ENCODE measurements at places on chromosomes 4 and X.

- DNase-seq, result no peak
Measured at GRCh38 chr4:87912164-87913004, 63.1 kb upstream of the SPP1 start.

DNA sequence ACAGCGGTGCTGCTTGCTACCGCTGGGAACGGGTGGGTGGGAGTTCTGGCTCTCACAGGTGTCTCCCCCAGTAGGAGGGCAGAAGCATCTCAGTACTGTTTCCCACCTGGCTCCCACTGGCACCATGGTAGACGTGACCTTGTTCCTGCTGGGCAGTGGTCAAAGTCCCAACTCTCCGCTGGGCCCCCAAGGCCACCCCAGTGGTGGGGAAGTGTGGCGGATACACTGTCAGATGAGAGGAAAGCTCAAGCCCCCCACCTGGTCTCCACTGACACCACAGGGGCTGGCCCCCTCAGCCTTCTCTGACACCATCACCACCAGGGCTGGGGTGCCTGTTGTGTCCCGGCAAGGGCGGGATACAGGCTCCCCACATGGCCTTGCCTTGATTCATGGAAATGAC, 24.6 kb downstream of the LETM1 start:
- DNase-seq, result no peak

- no peak for DNase-seq
Measured at GRCh38 chr4:144366425-144366824, 225.9 kb upstream of the GYPA start.

- no peak for DNase-seq
Measured at GRCh38 chr4:128908735-128909134, 99.2 kb downstream of the JADE1 start.

DNA sequence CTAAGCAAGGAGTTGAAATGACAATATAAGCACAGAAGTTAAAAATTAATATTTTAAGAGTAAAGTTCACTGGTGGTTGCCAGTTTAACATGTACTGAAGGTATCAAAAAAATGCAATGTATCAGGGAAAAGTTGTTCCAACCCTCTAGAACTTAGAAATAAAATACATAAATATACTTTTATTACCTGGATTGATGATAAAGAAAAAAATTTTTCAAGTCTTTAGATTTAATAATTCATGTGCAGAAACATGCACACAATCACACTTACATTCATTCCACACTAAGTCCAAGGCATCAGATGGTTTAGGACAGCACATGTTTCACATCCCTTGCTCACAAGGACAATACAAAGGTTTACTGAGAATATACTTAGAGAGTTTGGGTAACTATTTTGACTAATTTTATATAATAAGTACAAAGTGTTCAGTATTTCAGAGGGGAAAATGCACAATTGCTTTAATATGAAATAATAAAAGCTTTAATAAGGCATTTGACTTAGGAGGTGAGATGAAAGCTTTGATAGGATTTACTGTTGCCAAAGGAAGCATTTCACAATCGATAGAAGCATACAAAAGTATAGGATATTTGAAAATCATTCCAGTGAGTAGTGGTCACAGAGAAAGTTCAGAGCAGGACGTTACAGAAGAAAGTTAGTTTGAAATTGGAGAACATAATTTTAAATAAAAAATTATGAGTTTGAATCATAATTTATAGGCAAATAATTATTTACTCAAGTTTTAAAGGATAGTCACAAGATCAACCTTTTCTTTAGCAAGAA, 392 bp upstream of the UGT2A3 start:
- DNase-seq, result no peak

DNA sequence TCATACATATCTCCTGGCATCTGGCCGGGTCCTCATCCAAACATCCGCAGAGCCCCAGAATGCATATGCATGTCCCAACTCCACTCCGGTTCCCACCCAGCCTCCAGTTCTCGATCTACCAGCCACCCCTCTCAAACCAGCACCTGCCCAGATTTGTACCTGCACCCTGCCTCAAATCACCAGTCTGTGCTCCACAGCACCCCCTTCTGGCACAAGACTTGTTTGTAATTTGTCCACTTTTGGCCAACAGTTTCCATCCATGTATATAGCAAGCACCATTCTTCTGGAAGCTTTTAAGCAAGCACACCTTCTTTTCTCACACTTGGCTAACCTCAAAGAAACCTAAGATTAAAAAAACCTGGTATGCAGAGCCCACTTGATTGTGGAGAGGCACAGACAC, 644.1 kb downstream of the MID1IP1 start:
- no peak for DNase-seq

- no peak for DNase-seq
Measured at GRCh38 chr4:11565213-11565612, 136.5 kb upstream of the HS3ST1 start.

- no peak for DNase-seq
Measured at GRCh38 chrX:100819534-100819836, 706 bp upstream of the CSTF2 start.

DNA sequence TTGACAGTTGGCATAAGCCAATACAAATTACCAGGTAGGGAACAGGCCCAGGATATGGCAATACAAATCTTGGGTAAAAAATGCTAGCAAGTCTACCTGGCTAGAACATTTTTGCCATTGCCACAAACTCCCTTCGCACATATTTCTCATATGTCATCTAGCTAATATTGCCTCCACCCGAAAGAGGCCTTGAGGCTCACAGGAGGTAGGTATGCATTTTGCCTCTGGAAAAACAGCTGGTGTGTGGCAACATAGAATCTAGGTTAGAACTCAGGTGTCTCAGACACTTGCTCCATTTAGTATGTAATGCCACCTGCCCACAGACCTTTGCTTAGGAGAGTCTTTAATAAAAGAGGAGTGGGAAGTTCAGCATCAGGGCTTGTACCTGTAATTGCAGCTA, 16.3 kb upstream of the RAPGEF2 start:
- DNase-seq, result no peak

DNA sequence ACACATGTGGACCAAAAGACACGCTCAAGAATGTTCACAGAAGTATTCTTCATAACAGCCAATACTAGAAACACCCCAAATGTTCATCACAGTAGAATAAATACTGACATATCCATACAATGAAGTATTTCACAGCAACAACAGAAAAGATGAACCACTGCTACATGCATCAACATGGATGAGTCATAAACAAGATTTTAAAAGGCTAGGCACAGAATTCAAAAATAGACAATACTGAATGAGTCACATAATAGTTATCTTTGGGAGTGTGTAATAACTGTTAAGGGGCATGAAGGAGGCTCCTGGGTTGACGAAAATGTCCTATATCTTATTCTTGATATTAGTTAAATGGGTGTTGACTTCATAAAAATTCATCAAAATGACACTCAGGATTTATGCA, 43.5 kb downstream of the CLOCK start:
- peak; percentile 40 for DNase-seq

DNA sequence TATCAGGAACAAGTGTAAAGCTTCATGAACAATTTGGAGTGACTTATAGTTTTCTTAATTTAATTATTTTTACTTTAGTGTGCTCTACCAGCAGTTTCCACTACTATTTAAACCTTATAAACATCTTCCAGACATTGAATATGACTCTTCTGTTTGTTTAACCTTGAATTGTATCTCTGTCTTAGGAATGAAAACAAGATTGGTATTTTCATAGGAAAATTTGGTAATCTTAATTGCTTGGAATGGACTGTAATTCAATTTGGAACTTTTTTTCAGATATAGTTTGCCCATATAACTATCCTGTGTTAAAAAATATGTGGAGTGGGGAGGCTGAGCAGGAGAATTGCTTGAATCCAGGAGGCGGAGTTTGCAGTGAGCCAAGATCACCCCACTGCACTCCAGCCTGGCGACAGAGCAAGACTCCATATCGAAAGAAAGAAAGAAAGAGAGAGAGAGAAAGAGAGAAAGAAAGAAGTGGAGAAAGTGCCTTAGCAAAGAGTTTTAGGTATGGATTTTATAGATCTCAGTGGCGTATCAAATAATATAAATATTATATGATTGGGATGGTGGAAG, 242.4 kb downstream of the BMPR1B start:
- no peak for DNase-seq

DNA sequence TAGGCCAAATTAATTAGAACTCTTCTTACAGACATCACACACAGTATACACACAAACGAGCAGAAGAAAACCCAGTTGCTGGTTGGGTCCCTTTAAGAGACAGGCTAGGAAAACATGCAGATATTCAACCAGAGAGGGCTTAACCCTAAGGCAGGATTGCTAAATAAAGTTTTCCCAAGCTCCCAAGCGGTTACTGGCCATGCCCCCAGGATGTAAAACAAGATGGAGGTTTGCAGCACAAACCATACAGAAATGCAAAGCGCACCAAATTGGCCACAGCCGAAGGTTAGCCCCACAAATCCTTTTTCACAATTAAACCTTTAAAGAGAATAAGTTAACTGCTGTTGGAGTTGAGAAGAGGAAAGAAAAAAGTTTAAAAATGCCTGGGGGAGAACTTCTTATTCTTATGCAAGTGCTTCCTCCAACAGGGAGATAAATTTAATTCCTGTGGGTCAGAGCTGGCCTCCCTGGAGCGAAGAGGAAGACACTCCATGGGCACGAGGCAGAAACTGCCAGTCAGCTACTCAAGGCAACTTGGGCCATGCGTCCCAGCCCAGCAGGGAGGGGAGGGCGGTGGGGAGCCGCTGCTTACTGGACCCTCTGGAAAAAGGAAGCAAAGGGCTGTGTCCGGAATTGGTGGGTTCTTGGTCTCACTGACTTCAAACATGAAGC, 167.6 kb upstream of the ARSJ start:
- DNase-seq, result no peak

- no peak for DNase-seq
Measured at GRCh38 chr4:87498446-87498900, 30.7 kb downstream of the SPARCL1 start.

DNA sequence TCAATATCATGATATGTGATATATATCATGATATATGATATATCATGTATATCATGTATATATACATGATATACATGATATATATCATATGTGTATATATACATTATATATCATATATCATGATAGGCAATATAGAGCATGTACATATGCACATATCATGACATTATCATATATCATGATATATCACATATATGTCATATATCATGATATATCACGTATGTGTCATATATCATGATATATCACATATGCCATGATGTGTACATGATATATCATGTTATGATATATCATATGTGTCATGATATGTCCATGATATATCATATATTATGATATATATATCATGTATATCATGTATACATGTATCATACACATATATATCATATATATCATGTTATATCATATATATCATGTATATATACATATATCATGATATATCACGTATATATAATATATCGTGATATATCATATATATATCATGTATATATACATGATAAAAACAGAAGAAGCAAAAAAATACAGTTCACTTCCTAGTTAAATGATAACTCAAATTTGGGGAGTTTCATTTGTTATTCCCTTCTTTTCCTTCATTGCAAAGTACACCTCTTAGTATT, 670.1 kb upstream of the EPHA5 start:
- DNase-seq, result no peak

DNA sequence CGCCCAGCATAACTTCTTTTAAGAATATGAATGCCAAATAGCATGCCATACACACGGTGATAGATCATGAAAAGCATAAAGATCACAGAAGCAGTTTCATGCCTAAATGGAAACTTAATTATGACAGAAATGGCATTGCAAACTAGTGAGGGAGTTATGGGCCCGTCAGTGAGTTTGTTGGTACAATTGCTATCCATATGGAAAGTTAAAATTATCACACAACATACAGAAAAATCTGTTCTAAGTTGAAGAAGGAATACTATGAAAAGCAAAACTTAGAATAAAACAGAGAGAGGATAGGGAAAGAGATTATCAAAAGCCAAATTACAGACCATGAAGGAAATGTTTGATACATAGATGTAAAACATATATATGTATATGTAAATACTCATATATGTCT, 30.2 kb upstream of the RAP1GDS1 start:
- DNase-seq, result no peak

DNA sequence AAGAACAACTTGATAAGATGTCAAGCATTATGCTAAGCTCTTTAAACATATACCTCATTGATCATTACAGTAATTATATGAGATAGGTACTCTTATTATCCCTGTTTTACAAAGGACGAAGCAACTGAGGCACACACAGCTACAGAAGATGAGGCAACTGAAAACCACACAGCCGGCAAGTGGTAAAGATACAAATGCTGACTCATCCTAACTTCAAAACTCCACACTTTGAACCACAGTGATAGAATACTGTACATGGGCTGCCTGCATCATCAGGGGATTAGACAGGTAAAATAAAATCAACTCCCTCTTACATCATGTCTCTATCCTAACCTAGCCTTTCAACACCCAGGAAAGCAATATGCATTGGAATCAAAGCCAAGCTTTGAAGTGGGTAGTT, 47.8 kb downstream of the LHFPL1 start:
- DNase-seq, result no peak

DNA sequence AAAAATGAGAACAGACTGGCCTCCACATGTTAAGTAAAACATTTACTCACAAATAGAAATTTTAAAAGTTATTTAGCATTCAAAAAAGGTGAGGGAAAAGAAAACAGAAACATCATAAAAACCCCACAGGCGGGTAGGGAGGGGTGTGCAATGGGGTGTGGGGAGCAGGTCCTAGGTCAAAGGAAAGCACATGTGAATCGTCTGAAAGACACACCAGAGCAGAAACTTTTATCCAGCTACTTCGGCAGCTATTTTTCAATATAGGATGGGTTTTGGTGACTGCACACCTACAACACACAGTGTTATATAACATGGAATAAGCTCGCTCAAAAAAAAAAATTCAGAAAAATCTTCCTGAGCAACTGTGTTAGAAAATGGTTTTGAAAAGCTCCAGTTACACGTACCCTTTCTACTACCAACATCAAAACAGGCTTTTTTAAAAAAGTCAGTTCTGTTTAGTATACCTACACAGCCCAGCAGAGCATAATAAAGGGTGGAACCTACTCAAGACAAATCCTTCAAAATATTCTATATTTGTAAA, 1.6 kb downstream of the OTUD4 start:
- DNase-seq, result no peak

- no peak for DNase-seq
Measured at GRCh38 chr4:110878413-110878812, 255.5 kb upstream of the PITX2 start.

DNA sequence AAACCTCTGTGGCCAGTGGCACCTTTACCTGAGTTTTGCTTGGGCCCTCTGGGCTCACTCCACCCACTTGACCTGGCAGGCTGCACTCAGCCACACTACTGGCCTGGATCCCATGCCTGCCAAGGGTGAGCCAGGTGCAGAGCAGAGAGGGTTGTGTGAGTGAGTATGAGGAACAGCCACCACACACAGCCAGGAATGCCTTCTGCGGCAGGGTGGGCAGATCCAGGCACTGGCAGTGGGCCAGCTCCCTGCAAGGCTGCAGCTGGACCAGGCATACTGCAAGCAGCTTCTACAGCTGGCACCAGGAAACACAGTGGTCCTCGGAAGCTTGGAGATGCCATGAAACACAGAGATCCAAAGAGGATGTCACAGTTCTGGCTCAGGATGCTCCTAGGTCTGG, 570.1 kb upstream of the ACTRT1 start:
- no peak for DNase-seq

GRCh38 chr4:153638011-153638410, 46.1 kb upstream of the TLR2 start:
- no peak for DNase-seq
